ENCODE measurements at places on chromosomes 1 and 21.

GRCh38 chr1:119745034-119745433 lies 23.7 kb downstream of the HMGCS2 start:
- no peak for DNase-seq

- DNase-seq = no peak
Observed at GRCh38 chr1:156848461-156849150, 10.3 kb downstream of the INSRR start.

- no peak for DNase-seq
Observed at GRCh38 chr1:155888481-155888880, 22.7 kb downstream of the RIT1 start.

- DNase-seq = no peak
Observed at GRCh38 chr1:192436441-192437078, 119.8 kb downstream of the RGS21 start.

DNA sequence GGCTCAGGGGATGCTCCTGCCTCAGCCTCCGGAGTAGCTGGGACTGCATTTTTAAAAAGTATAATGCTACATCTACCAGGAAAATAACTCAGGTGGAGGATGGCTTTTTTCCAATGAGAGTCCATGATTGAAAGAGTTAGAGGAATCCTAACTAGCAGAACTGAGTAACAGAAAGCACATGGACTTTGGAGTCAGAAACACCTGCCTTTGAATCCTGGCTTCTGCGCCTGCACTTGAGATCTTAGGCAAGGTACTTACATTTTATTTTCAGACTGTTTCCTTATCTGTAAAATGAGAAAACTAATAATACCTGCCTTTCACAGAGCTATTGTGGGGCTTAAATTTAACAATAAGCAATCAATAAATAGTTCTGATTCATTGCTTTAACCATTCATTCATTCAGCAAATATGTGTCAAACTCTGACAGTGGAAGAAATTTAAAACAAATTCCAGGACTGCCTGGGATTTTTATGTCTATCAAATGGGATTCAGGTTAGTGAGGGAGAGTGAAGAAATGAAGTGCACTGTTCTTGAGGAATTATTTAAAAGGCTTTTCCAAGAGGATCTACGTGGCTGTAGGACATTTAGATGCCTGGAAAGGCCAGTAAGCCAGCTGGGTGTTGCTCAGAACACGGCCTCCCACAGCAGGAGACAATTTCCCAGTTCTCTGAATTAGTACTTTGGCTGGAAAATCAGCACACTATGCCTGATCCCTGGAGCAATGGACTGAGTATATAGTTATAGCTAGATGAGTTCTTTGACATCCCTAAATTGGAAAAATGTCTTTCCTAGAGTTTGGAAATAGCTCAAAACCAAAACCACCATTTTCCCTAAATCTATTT lies 12.8 kb upstream of the LBR start:
- no peak for DNase-seq
